ENCODE measurements at places on chromosomes 7 and 10.

GRCh38 chr7:122831436-122831835 is 54.8 kb downstream of the CADPS2 start:
- DNase-seq, result no peak

DNA sequence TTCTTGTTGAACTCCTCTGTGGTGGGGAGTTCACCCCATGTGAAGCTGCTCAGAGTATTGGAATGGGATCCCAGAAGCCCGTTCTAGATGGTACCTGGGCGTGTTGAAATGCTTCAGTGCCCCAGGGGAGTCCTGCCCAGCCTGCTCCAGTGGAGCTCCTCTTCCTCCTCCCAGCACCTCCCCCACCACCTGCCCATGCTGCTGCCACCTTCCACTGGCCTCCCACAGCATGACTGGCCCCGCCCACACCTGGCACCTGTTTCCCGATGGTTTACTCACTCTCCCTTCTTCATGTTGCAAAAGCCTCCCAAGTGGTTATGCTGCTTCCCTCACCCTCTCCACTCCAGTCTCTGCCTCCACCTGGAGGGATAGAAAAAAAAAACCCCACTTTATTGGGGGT is 32.2 kb upstream of the PCBD1 start:
- DNase-seq, result no peak

- DNase-seq, result no peak
Measured at GRCh38 chr10:88852327-88852726, 683 bp upstream of the ANKRD22 start.

GRCh38 chr10:3385487-3385886 is 212.9 kb upstream of the PITRM1 start:
- DNase-seq, result no peak

DNA sequence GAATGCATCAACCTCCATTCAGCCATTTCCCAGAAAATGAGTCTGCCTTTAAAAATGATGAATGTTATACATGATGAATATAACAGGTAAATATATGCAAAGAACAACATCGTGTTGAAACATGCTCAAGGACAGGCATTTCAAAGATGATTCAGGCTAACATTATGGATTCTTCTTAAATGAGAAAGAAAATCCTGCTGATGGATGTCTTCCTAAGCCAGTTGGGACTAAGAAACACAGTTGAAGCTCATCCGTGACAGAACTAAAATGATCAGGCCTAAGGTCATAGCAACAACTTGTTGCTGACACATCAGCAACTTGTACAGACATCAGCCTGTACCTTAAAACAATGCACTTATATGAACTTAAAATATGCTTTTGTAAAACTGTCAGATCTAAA is 267.9 kb downstream of the MAGI2 start:
- no peak for DNase-seq

DNA sequence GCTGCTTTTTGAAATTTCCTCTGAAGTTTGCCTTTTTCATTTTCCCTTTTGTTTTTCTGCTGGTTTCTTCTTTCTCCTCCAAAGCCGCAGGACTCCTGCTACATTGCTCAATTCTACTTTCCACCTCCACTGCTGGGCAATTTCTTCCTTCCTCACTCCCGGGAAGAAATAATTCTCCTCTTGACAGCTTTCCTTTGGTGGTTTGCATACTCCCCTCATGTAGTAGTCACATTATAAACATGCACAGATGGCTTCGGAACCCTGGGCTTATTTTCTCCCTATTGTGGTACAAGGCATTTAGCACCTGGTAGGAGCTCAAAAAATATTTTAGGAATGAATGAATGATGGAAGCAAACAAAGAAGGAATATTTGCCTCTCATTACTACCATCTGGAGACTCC is 977.2 kb downstream of the LRMDA start:
- no peak for DNase-seq

DNA sequence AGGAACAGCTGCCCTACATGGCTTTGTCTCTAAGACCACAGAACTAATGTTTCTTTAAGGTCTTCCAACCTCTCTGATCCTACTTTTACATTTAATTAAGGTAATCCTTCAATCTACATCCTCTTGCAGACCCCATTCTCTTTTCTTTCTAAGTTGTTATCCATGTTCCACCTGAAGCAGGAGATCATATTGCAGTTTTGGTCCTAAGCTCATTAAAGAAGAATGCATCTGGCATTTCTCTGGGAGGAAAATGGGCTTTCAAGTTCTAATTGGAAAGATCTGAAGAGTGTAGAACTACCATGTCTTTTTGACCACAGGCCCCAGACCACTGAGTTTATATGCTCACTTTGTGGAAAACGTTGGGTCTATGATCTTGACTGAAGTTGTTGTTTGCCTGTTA is 111.2 kb downstream of the SEM1 start:
- DNase-seq, result no peak

DNA sequence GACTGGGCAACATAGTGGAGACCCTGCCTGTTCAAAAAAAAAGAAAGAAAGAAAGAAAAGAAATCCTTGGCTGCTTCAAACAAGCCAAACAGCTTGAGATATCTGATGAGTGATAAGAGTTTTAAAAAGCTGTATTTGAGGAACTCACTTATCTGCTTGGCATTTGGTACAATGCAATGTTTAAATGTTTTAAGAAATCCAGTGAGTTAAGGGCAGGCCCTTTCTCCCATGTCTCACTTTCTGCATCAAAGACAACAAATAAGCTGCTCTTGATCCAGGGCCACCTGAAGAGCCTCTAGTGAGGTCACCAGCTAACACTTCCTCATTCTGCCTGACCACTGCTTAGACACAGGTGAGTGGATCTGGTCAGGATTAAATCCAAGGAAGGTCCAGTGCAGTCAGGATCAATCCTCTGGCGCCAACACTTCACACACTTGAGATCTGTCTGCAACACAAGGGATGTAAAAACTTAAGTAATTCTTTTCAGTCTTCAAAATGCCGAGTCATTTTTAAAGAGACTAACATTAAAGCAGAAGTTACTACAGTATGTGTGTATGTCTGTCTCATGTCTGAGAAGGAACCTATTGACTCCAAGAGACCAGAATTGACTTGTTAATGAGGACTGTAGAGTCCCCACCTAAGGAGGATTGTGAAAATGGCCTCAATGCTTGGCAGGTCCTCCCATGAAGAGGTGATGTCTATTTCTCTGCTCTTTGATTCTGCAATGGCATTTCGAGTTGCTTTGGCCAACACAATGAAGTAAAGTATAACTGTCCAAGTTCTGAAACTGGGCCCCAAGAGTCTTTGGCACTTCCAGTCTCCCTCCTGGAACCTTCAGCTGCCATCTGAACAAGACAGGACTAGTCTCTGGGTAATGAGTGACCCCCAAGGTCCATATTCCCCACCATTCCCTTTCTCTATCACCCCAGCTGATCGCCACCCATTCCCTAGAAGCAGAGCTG is 43.1 kb downstream of the CREB3L2 start:
- DNase-seq, result no peak
